ENCODE measurements at places on chromosomes 5 and 9.

- H3K4me1 ChIP-seq, result no peaks in the 10 kb centered on the region
- H3K4me3 ChIP-seq, result no peak overlapping the region
- no peaks in the 10 kb centered on the region for H3K36me3 ChIP-seq
- no peak overlapping the region for H3K27ac ChIP-seq
- DNase-seq, result no peak
- no peaks in the 10 kb centered on the region for H3K27me3 ChIP-seq
Observed at GRCh38 chr9:13377171-13377925, 97.9 kb upstream of the MPDZ start.

DNA sequence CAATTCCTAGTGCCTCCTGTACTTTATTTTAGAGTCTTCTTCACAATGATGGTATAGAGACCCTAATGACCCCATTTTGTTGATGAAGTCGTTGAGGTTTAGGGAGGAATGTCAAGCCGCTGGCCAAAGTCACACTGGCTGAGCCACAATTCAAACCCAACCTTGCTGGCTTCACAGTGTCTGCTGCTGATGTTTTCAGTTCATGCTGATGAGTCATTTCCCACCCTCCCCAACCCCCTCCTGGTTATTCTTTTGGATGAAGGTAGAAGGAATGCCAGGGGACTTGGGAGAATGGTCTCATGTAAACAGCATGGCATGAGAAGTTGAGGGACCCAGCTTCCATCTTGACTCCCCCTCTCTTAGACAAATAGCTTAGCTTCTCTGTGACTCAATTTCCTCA lies 68.6 kb downstream of the TMEM252 start:
- DNase-seq, result no peak
- no peaks in the 10 kb centered on the region for H3K27me3 ChIP-seq
- no peaks in the 10 kb centered on the region for H3K36me3 ChIP-seq
- no peak overlapping the region for H3K4me3 ChIP-seq

DNA sequence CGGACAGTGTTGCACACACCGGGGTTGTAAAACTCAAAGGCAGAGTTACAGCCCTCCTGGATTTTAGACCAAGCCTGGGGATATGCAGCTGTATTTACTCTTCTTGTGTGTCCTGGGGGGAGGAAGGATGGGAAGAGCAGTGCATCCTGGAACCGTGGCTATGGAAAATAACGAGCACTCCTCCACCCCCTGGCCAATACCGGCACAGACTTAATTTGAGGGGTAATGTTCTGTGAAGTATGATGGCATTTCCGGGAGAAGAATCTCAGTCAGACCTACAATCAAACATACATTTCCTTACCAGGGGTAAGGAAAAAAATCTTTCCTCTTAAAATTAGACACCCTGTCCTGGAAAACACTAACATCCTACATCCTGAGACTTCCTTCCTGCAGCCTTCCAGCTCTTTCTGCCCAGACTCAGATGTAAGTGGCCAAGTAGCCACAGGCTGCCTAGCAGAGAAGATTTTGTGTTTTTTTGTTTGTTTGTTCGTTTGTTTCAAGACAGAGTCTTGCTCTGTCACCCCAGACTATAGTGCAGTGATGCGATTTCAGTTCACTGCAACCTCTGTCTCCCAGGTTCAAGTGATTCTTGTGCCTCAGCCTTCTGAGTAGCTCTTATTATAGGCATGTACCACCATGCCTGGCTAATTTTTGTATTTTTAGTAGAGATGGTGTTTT lies 11.0 kb upstream of the ERMP1 start:
- H3K27ac ChIP-seq, result no peak overlapping the region
- no peak overlapping the region for H3K4me3 ChIP-seq
- no peaks in the 10 kb centered on the region for H3K27me3 ChIP-seq
- H3K36me3 ChIP-seq, result no peaks in the 10 kb centered on the region
- peaks cover 16% of the 10 kb centered on the region for H3K4me1 ChIP-seq

- DNase-seq, result no peak
- H3K36me3 ChIP-seq, result peaks cover 17% of the 10 kb centered on the region
- no peaks in the 10 kb centered on the region for H3K27me3 ChIP-seq
- H3K4me3 ChIP-seq, result no peak overlapping the region
Observed at GRCh38 chr9:15498246-15498995, 12.3 kb downstream of the PSIP1 start.

DNA sequence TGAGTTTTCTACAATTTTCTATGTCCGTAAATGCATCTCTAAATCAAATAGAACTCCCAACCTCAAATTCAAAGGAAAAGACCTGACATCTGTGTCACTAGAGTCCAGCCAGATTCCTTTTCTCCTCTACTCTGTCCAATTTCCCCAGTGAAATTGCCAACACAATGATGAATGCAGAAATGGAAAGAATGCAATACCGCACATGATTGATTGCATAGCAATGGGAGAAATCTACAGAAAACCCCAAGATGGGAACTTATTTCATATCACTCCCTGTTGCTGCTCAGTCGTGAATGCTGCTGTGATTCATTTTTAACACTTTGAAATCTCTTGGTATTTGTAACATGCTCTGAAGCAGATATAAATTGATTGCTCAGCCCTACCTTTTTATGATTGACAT lies 355.1 kb upstream of the TUSC1 start:
- peak; percentile 10 for DNase-seq
- H3K4me1 ChIP-seq, result no peaks in the 10 kb centered on the region
- no peak overlapping the region for H3K27ac ChIP-seq
- H3K4me3 ChIP-seq, result no peak overlapping the region
- H3K27me3 ChIP-seq, result no peaks in the 10 kb centered on the region
- H3K36me3 ChIP-seq, result no peaks in the 10 kb centered on the region

All from cardiac muscle cell (in vitro differentiated cells and primary cell).